ENCODE measurements at places on chromosomes 13 and 19.

- peak; percentile 51 for DNase-seq
Observed at GRCh38 chr19:12156223-12157058, at the start of gene ZNF625. Gene ZNF625 (minus strand): TSS chr19:12156734. CDS start chr19:12156558, 176 bp downstream.

DNA sequence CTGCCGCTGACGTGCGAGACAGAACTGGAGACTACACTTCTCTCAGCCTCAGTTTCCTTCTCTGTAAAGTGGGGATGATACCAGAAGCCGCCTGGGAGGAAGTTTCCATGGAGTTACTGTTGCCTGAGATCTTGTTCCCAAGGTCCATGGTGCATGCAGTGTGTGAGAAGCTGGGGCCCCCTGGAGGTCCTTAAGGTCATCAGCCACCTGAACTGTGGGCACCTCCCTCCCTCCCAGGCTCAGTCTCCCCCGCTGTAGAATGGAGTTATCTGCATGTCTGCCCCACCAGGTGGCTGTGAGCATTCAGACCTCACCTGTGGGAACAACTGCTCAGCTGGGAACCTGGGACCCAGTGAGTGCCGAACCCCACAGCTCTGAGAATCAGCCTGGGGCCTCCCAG lies 2.7 kb downstream of the CRX start:
- no peak for DNase-seq

GRCh38 chr13:105327581-105328126 lies 1207.8 kb downstream of the EFNB2 start:
- DNase-seq: no peak

- no peak for DNase-seq
Observed at GRCh38 chr19:33316541-33317264, 14.4 kb upstream of the CEBPA start.

DNA sequence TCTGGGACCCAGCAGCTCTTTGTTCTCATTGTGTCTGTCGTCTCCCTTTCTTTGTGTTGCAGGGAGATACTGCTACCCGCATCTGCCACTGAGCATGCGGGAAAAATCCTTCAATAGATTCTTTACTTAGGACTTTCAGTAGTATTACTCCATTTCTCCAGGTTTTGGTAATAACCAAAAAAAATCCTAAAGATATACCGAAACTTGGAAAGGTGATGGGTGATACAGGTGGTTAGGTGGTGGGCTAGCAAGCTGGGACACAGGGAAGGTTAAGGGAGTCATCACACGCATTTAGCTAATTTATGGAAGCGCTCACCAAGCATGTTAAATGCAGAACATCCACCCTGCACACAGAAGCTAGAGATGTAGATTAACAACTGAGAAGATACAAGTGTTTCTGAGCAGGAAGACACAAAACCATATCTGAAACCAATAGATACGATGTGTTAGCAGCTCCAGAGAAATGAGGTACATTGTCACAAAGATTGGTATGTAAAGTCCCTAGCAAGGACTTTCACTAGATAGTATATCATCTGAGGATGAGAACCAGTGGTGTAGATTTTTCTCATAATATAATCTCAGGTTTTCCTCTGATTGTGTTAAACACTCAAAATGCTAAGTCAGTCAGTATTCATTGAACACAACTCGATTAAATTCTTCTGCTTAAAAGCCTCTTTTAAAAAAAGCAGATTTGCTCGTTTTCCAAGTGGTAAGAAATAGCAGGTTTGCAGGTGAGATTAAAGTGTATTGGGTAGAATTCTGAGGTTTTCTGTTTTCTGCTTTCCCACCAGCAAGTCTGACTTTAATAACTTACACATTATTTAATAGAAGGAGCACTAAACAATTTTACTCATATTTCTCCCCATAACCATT lies 1.2 kb upstream of the SLAIN1 start:
- no peak for DNase-seq

GRCh38 chr19:58450856-58451357 lies 515 bp upstream of the ZNF324B start:
- no peak for DNase-seq

Measured in BJ (cell line).